Colonic mucosa (tissue), 4 donors: ENCODE measurements at places on chromosomes 12 and 14. TPM values are rescaled to one million over a fixed set of nuclear protein-coding genes. Genes with fewer than 3 reads are reported as not detected.

EFS gene
- total RNA-seq = 2.3 TPM

TMEM119 gene
- total RNA-seq = 7.2 TPM

ACOT6 gene
- not detected for total RNA-seq

NR1H4 gene
- 2.2 TPM for total RNA-seq

STON2 gene
- total RNA-seq = 12.7 TPM
